ENCODE measurements at places on chromosomes 5 and 9.

- DNase-seq: no peak
Observed at GRCh38 chr9:113707953-113708695, 168.0 kb upstream of the ZNF618 start.

GRCh38 chr5:131521252-131521651 is 113.8 kb downstream of the RAPGEF6 start:
- peak; percentile 68 for DNase-seq

DNA sequence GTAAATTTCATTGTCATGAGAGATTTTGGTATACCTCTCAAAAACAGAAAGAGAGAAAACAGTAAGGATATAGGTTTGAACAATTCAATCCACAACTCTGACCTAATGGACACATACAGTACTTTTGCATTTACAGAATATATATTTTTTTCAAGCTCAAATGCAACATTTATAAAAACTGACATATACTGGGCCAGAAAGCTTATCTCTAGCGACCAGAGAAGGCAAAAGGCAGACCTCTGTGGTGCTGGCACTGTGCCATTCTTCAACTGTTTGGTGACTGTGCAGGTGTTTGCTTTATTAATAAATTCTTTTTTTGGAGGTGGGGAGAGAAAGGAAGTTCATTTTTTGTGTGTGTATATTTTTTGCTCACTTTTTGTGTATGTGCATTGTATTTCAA is 6.0 kb upstream of the PLAC8L1 start:
- DNase-seq: no peak

GRCh38 chr9:133342570-133342969 is 5.4 kb downstream of the MED22 start:
- no peak for DNase-seq

- peak; percentile 57 for DNase-seq
Observed at GRCh38 chr5:72252574-72253155, 67.4 kb downstream of the MRPS27 start.

DNA sequence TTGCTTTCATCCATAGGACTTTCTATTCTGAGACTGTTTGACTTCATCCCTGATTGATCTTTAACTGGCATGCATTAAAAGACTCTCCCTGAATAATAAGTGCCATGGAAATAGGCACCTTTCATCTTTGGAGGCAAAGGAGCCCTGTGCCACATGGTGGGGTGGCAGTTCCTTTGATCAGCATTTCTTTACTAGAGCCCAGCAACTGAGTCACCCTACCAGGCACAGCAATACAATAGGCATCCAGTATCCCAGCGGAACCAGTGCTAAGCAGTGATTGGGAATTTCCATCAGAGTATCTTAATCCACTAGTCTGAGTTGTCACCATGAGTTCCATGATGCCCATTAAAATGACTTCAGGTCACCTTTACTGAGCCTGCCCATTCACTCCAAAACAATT is 476.1 kb upstream of the MPDZ start:
- DNase-seq: no peak

DNA sequence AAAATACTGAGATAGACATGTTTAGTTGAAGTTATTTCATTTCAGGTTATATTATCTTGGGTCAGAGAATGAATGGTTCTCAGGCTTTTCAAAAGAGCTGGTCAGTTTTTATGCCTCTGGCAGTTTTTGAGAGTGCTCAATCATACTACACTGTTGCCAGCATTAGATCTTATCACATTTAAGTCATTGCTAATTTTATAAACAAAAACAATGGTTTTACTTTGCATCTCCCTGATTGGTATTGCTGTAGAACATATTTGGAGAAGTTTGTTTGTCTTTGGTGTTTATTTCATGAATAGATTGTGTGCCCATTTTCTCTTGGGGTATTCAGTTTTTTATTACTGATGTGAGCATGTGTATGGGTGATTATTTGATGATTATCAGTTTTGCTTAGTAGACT is 1.5 kb downstream of the CATSPER3 start:
- no peak for DNase-seq

- DNase-seq: no peak
Observed at GRCh38 chr9:119052339-119053030, 316.8 kb downstream of the BRINP1 start.

- no peak for DNase-seq
Observed at GRCh38 chr5:94467346-94467953, 151.0 kb downstream of the KIAA0825 start.

DNA sequence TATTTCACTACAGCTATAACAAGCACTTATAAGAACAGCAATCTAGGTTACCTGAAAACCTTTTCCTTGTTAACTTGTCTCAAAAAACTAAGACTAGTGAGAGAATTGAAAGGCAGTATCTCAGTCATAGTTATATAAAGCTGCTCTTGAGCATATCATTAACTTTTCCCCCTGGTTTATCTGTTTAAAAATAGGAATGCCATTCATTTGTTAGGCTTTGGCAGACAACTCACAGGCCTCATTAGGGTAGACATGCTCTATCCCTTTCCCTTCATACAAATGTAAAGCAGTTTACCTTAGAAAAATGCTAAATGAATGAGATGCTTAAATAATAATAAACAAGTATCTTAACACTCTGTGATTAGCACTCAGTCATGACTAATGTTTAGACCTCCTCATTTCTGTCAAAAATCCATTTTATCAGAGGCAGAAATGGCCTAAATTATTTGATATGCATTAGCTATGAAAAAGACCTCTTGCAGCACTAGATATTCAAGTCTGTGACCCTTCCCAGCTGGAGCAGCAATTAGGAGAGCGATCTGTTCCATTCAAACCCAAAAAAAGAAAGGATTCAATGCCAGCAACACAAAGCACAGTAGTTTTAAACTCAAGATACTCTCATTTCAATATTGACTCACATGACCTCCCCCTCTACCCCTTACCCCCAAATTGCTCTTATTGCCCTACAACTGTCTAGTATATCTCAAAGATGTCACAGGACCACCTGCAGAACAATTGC is 1578.8 kb upstream of the WWC1 start:
- no peak for DNase-seq

DNA sequence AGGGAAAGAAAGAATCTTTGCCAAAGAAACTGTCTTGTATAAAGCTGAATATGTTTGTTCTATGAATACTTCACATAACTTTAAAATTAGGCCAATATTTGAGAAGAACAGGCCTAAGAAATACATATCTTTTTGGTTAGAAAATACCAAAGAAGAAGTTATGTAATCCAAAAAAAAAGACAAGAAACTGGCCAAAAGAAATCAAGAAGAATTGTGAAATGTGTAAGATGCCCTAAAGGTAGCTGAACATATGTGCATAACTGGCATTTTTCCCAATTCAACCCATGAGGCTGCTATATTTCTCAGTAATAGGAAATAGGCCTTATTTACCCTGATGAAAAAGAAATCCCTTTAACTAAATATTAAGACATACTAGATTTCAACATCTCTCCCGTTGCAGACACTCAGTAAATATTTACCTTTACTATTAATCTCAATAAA is 290.0 kb downstream of the CETN3 start:
- DNase-seq: peak; percentile 54

- no peak for DNase-seq
Observed at GRCh38 chr5:170135796-170136490, 30.2 kb downstream of the FOXI1 start.

GRCh38 chr5:159850160-159850559 is 66.1 kb upstream of the ADRA1B start:
- DNase-seq: peak; percentile 68

DNA sequence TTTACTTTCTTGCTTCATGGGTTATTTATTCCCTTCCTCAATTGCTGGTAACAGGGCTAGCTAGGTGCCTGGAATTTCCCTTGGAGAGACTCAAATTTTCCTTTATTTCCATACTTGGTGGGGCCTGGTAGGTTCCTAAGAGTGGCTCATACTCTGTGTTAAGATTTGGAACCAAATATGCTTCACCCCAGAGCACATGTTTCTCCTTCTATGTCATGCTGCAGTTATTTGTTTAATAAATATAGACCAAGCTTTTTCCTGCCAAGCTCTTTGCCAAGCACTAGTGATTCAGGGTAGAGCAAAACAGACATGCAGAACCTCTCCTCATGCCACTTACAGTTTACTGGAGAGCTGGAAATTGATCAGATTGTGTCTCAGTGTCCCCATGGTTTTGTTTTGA is 290.3 kb upstream of the SGCD start:
- DNase-seq: peak; percentile 56

DNA sequence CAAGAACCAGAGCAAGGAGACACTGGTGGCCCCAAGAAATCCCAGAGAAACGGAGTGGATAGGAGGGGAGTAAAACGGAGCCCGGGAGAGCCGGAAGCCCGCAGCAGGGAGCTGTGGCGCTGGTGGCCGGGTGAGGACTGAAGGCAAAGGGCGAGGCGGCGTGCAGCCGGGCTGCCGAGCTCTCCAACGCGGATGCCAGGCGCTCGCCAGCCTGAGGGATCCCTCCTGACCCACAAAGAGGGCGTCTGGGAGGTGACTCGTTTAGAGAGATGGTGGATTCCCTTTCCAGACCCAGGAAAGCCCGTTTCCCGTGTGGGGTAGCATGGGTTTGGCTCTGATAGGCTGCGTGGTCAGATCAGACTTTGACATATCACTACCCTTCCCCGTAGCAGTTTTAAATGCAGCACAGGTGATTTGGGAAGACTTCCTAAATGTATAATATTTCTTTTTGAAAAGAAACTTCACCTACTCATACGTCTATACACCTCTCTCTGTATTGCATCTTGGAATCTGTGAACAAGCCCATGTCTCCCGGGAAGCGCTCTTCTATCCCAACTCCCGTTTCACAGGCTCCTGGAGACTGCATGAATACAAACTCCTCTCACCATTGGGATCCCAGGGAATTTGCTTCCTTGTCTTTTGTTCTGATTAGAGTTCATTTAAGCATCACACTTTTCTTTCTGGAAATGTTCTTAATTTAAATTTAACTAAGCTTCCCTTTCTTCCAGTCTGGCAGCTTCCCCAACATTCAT is 158.1 kb downstream of the C9orf152 start:
- DNase-seq: no peak

GRCh38 chr5:176742246-176743105 is 67.9 kb upstream of the UNC5A start:
- no peak for DNase-seq

GRCh38 chr5:146048994-146049703 is 56.2 kb downstream of the PLAC8L1 start:
- DNase-seq: peak; percentile 74

- no peak for DNase-seq
Observed at GRCh38 chr5:54829102-54829501, 156.3 kb downstream of the ESM1 start.

DNA sequence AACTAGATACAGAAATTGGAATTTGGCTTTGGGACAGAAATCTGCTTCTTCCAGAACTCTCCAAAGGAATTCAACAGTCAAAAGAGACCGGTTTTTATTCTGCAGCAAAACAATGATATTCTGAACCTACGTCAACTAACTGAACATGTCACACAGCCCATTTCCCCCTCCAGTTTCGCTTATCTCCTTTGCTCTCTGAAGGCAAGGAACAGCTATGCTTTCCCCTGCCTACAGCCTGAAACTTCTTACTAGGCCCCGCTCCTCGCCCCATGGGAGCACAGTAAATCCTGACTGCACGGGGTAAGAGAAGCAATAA is 488 bp downstream of the SKIC3 start:
- DNase-seq: no peak

DNA sequence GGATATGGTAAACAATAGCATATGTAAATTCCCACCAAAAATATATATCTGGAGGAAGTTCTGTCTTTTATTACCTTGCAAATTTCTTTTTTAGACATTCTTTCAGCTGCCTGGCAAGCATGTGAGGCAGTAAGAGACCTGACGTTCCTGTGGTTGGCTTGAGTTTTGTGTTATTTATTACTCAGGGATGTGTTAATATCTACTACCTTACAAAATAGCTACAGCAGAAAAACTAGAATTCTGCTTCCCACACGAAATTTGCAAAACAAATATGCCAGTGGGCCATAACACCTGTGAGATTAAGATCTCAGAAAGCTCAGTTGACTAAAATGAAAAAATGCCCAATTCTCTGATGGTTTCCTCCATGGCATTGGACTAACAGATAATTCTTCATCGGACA is 274.2 kb downstream of the TMEM167A start:
- no peak for DNase-seq

GRCh38 chr5:31392061-31392460 is 139.8 kb downstream of the DROSHA start:
- no peak for DNase-seq

DNA sequence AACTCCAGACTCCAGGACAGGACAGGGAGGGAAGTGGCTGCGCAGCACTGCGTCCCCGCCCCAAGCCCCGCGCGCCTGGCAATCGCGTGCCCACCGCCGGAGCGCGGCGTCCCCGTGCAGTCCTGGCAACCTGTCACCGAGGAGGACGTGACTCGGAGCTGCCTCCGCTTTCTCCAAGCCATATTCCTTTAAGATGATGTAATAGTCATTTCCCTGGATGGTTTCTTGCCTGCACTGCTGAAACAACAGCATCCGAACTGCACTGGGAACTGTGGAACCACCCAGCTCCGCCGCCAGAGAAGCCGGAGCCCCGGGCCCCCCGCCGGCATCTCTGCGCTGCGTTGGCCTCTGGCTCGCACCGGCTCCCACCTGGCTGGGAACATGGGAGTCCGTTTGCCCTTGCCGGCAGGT is 34.5 kb downstream of the KCTD16 start:
- peak; percentile 53 for DNase-seq

GRCh38 chr5:51227963-51228470 is 155.2 kb upstream of the ISL1 start:
- no peak for DNase-seq

DNA sequence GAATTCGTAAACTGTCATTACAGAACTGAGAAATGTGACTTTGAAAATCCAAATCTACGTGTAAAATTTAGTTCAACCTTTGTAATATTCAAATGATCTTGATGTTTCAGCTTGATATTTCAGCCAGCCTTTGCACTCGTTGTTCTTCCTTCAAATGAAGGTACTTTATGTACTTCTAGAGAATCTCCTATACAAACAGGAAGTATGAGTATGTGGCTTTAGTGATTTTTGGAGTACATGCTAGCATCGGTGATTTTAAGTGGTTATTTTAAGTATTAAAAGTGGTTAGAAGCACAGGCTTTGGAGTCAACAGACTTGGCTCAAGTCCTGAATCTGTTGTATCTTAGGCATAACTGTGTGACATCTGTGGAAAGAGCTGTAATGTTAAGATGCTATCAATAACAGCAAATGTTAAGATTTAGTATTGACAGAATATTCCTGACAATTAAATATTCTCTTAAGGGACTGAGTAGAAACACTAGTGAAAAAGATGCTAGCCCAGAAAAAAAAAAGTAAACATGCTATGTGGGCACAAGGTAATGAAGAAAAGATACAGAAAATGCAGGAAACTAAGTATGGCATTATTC is 398.0 kb downstream of the ADGRV1 start:
- DNase-seq: no peak

- DNase-seq: no peak
Observed at GRCh38 chr5:67644221-67644920, 447.8 kb upstream of the CD180 start.

Data from fibroblast of skin of abdomen (primary cell).